ENCODE measurements at places on chromosomes 3 and 15.

- DNase-seq, result no peak
Measured at GRCh38 chr3:105473521-105474223, 107.0 kb downstream of the ALCAM start.

DNA sequence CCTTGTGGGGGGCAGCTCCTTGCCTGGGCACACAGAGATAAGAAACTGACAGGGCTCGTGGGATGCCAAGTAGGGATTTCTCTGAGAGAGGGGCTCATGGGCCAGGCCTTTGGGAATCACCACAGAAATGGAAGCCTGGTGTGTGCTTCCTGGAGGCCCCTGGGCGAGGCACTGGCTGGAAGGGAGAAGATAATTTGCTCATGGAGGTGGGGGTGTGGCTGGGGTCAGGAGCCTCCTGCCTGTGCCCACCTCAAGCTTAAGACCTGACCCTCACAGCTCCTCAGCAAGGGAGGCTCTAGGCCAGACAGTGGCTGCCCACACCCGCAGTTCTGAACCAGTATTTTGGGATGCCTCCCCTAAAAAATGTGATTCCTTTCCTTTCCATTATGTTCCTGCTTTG, 16.9 kb upstream of the CPNE9 start:
- no peak for DNase-seq

GRCh38 chr3:188854772-188855149, 317.0 kb upstream of the TPRG1 start:
- no peak for DNase-seq

DNA sequence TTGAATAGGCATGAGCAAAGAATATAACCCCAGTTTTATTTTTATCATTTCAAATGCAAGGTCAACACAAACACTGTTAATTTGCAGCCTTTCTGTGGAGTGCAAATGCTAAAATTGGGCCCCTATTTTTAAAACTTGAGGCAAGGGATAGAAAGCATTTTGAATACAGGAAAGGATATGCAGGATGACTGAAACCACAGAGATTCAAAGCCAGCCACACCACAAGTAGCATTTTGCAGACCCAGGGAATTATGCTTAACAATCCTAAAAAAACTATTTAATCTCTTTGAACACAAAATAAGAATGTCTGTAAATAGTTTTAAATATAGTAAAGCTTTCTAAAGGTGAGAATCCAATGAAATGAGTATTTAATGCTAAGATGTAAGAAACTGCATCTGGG, 62.9 kb upstream of the TRPC1 start:
- DNase-seq, result no peak

All from anterior cingulate cortex (tissue), 58 donors.